ENCODE measurements at places on chromosomes 16 and 17. TPM values are rescaled to one million over a fixed set of nuclear protein-coding genes. Genes with fewer than 3 reads are reported as not detected.
A peak's percentile ranks its signal among the peaks of the same experiment; 100 is the strongest.

- peak; percentile 84 for DNase-seq
Measured at GRCh38 chr17:73546770-73547536, 97.3 kb downstream of the SDK2 start.

DNA sequence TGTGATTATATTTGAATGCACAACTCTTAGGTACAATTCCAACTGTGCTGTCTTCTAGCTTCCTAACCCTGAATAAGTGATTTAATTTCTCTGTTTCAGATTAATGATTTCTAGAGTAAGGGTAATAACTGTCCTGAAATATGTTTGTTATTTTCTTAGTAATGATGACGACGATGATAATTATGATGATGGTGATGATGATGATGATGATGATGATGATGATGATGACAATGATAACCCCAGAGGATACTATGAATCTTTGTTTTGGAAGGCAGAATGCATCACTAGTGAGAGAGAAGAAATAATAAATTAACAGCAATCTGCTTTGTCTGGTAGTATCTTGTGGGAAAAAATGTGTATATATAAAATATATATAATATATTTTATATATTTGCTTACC is 317.1 kb upstream of the CDH8 start:
- DNase-seq, result no peak

- DNase-seq, result no peak
Measured at GRCh38 chr16:85682516-85682915, 6.2 kb downstream of the GINS2 start.

- no peak for DNase-seq
Measured at GRCh38 chr16:65843941-65844340, 522.5 kb upstream of the CDH5 start.

DNA sequence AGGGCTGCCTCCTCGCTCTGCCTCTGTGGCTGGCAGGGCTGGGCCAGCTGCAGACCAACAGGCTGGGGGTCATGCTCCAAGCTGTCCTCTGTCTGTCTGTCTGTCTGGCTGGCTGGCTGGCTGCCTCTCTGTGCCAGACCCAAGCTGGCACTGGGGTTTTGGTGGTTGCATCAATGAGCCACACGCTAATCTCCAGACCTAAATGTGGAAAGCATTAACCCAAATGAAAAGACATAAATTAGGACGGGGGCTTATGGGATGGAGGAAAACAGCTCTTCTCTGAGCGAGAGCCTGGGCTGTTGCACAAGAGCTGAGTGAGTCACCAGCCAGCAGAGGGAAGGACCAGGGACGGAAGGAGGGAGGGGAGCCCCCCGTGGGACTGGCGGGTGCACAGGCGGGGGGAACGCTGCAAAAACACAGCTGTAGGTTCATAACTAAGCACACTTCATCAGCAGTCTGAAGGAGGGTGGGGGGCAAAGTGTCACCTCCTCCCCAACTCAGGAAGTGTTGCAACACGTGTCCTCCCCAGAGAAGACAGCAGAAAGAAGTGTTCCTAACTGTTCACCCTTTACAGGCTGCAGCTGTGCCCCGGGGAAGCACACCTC is 83.4 kb downstream of the GAS7 start:
- DNase-seq, result peak; percentile 98

- DNase-seq, result no peak
Measured at GRCh38 chr16:68719993-68720489, 17.1 kb upstream of the CDH1 start.

GRCh38 chr16:57821149-57821971 is 19.1 kb upstream of the KIFC3 start:
- DNase-seq, result no peak

- DNase-seq, result no peak
Measured at GRCh38 chr16:53257001-53257400, 177.3 kb upstream of the RBL2 start.

DNA sequence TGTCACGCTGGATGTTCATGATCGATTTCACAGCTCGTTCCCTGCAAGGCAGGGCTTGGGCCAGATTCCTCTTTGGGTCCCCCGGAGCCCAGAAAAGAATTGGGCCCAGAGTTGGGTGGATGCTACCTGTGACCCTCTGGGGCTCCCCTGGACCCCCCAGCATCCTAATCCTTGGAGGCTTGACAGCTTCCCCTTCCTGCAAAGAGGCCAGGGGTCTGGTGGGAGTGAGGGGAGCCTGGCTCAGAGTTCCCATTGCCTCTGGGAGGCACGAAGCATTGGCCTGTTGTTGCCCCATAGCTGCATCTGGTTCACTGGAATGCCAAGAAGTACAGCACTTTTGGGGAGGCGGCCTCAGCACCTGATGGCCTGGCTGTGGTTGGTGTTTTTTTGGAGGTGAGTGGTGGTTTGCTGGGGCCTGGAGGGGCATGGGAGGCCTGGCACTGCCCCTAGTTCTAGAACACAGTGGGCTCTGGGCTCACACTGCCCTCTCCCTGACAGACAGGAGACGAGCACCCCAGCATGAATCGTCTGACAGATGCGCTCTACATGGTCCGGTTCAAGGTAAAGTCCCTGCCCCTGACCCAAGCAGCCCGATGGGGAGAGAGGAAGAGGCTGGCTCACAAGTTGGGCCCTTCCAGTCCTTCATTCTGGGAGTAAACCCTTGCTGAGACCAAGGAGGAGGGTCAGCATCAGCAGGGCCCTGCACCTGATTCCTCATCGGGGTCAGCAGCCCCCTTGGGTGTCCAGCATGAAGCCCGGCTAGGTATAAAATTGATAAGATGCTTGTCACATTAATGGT is 7.2 kb downstream of the CA7 start:
- DNase-seq, result no peak

DNA sequence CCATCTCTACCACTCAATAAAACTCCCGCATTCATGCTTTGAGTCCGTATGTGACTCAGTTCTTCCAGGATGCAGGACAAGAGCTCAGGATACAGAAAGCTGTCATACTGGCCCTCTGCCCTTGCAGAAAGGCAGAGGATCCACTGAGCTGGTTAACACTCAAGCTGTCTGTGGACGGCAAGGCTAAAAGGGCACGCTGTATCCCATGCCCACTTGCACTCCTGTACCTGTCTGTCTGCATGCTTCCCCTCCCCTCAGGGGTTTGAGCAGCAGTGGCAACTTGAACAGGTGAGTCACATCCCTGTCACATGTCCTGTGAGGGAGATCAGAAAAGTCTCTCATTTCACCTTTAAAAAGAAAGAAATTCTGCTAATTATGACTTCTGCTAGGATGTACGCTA is 293.8 kb downstream of the HS3ST3B1 start:
- no peak for DNase-seq

- no peak for DNase-seq
Measured at GRCh38 chr16:6687593-6687992, 645.1 kb upstream of the RBFOX1 start.

- DNase-seq, result peak; percentile 66
Measured at GRCh38 chr16:17404941-17405689, 65.6 kb downstream of the XYLT1 start.

DNA sequence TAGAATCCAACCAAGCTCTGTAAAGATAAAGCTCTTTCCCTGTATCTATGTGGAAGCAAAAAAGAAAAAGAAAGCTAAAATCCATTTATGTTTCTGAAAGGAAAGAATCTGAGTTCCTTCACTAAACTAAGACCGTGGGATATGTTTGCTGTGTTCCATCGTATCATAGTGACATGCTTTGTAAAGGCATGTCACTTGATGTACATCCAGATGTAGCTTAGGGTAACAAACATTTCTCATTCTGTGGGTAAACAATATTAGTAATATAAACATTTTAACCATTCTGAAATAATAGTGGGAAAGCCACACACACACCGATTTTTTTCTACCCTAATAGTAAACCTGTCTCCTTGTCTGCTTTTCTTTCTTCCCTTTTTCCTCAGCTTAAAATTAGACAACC is 78.1 kb downstream of the TUBD1 start:
- DNase-seq, result no peak

DNA sequence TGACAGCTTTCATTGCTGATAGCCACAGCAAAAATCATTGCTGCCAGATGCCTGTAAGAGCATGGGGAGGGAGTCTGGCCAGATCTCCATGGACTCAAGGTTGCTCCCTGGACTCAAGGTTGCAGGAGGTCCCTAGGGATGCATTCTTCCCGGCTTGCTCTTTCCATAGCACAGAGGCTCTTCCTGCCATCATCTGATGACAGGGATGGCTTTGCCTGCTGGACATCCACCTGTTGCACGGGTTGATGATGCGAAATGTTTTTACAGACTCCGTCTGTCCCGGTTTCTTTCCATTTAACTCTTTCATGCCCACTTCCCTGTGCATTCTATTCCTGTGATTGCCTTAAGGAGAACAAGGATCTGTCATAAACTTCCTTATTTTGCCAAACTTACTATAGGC is 115.6 kb upstream of the HSBP1 start:
- DNase-seq, result no peak

GRCh38 chr16:77896415-77897128 is 108.2 kb downstream of the VAT1L start:
- DNase-seq, result no peak

- peak; percentile 80 for DNase-seq
Measured at GRCh38 chr16:87955302-87956097, 4.3 kb downstream of the BANP start.

DNA sequence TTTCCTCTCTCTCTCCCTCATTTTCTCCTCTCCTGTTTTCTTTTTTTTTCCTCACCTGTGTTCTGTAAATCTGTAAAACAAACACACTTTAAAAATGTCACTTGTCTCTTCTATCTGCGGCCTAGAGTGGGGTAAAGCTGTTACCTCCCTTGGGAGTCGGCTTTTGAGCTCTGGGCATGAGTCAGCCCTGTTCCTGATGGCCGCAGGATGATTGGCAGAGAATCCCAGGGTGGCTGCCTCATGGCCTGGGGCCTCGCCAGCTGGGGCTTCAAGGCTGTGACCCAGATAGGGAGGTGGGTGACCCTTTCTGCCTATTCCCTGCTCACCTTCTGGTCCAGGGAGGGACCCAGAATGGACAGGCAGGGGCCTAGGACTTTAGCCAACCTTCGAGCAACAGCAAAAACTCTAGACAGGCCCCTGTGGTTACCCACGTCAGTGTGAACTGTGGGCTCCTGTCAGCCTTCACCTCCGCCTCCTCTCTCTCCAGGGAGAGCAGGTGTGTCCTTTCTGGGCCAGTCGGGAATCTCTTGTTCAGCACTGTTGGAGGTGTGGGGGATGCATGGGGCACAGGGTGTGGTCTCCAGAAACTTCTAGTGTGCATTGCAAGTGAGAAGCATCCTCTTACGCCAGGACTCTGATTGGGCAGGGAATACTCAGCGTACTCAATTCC is 87.4 kb downstream of the RAP1GAP2 start:
- no peak for DNase-seq

- no peak for DNase-seq
Measured at GRCh38 chr16:77059446-77059845, 131.5 kb upstream of the MON1B start.

GRCh38 chr16:14232106-14232864 is 161.2 kb downstream of the MRTFB start:
- no peak for DNase-seq

- DNase-seq, result no peak
Measured at GRCh38 chr17:83088909-83089308, 9.5 kb downstream of the METRNL start.

CIBAR2 gene
- not detected for polyA plus RNA-seq

IRF8 gene
- 187 TPM for polyA plus RNA-seq

KCNH6 gene
- polyA plus RNA-seq, result not detected

PRR15L gene
- not detected for polyA plus RNA-seq

PIPOX gene
- 0.56 TPM for polyA plus RNA-seq

CCL1 gene
- not detected for polyA plus RNA-seq

HOXB5 gene
- not detected for polyA plus RNA-seq

GP1BA gene
- 0.29 TPM for polyA plus RNA-seq

SREBF1 gene
- 7.6 TPM for polyA plus RNA-seq
